Tibial artery (tissue), 4 donors: ENCODE measurements at places on chromosomes 6 and 20.

DNA sequence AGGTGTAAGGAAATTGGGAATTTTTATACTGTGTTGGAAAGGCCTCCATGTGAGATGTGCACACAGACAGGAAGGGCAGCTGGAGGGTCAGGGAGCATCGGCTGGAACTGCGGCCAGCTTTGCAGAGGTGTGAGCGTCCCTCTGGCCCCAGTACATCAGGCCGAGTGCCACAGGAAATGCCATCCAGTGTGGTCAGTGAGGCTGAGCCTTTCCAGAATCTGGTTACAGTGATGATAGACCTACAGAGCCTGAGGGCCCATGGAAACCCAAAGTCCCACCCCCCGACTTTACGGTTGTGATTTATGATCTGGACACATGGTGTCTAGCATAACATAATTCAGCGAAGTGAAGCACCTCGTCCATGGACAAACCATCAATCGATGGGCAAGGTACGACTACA lies 137.3 kb upstream of the PDE10A start:
- peaks cover 10% of the 10 kb centered on the region for H3K4me1 ChIP-seq
- peaks cover 18% of the 10 kb centered on the region for H3K27me3 ChIP-seq
- no peaks in the 10 kb centered on the region for H3K36me3 ChIP-seq

GRCh38 chr20:6101346-6101745 lies 21.5 kb downstream of the FERMT1 start:
- no peaks in the 10 kb centered on the region for H3K27me3 ChIP-seq
- H3K4me3 ChIP-seq = no peak overlapping the region
- H3K4me1 ChIP-seq = no peaks in the 10 kb centered on the region

GRCh38 chr6:13006578-13007300 lies 290.2 kb downstream of the PHACTR1 start:
- H3K27ac ChIP-seq = no peak overlapping the region
- DNase-seq = no peak
- no peaks in the 10 kb centered on the region for H3K36me3 ChIP-seq
- no peaks in the 10 kb centered on the region for H3K27me3 ChIP-seq
- H3K4me1 ChIP-seq = peaks cover 45% of the 10 kb centered on the region
- no peak overlapping the region for H3K4me3 ChIP-seq

DNA sequence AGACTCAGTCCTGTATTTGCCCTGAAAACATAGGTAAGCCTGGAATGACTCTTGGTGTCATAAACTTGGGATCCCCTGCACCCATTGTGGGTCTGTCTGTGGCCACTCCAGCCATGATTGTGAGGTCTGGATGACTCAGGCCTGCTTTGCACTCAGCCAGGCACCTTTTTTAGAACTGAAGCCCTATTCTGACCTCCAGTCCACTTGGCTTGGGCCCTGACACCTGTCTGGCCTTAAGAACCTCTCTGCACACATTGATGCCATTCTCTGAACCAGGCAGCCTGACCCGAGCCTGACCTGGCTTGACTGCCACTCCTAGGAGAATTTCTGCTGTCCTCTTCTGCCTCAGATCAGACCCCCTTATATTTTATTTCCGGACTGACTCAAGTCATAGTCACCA lies 383.7 kb downstream of the MAFB start:
- no peak for DNase-seq
- no peak overlapping the region for H3K4me3 ChIP-seq
- H3K4me1 ChIP-seq = no peaks in the 10 kb centered on the region
- H3K27ac ChIP-seq = no peak overlapping the region
- no peaks in the 10 kb centered on the region for H3K27me3 ChIP-seq

DNA sequence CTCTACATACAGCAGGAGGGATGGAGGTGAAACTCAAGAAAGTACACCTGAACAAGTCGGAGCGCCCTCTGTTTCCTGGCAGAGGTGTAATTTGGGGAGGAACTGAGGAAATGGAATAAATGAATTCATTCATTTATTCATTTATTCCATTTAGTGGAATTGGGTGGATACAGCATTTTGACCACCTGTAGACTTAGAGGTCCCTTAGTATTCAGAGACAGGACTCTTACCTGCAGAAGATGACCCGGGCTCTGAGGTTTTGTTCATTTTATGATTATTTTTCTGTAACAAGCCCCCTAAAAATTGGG lies 9.1 kb downstream of the TRIM31 start:
- DNase-seq = no peak
- peaks cover 20% of the 10 kb centered on the region for H3K4me1 ChIP-seq
- peak overlapping the region; percentile 59 for H3K27ac ChIP-seq
- no peaks in the 10 kb centered on the region for H3K27me3 ChIP-seq
- peak overlapping the region; percentile 35 for H3K4me3 ChIP-seq
- no peaks in the 10 kb centered on the region for H3K36me3 ChIP-seq

GRCh38 chr6:20835315-20836010 lies 301.2 kb downstream of the CDKAL1 start:
- no peak overlapping the region for H3K27ac ChIP-seq
- no peaks in the 10 kb centered on the region for H3K4me1 ChIP-seq
- H3K4me3 ChIP-seq = no peak overlapping the region
- H3K36me3 ChIP-seq = no peaks in the 10 kb centered on the region
- DNase-seq = no peak

DNA sequence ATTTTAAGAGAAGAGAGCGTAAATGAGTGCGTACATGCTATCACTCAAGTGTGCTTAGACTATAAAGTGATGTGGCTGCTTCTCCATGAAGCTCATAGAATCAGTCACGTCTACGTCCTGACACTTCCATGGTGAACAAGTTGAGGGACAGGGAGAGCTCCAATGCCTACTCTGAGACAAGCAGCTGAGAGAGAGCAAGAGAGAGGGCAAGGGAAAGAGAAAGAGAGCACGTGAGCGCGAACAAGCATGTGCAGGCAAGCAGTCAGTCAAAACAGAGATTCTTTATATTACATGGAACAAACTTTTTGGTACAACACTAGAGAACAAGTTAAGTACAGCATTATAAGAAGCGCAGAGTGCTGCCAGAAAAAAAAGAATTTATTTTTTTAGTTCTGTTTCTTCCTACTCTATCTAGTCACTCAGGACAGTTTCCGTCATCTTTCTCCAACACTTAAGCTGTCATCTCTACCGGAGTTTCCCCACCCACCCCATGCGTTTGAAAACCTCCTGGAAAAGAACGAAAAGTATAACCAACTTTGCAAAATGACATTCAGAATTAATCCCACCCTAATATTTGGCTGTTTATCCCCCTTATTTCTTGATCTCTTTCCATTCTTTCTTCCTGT lies 61.8 kb downstream of the EPB41L2 start:
- no peaks in the 10 kb centered on the region for H3K36me3 ChIP-seq
- H3K4me3 ChIP-seq = peak overlapping the region; percentile 8
- no peak for DNase-seq
- H3K27ac ChIP-seq = no peak overlapping the region
- H3K4me1 ChIP-seq = peaks cover 10% of the 10 kb centered on the region
- no peaks in the 10 kb centered on the region for H3K27me3 ChIP-seq
